ENCODE measurements at places on chromosomes 6 and 20.

- no peak for DNase-seq
Observed at GRCh38 chr6:101528801-101529200, 135.3 kb downstream of the GRIK2 start.

DNA sequence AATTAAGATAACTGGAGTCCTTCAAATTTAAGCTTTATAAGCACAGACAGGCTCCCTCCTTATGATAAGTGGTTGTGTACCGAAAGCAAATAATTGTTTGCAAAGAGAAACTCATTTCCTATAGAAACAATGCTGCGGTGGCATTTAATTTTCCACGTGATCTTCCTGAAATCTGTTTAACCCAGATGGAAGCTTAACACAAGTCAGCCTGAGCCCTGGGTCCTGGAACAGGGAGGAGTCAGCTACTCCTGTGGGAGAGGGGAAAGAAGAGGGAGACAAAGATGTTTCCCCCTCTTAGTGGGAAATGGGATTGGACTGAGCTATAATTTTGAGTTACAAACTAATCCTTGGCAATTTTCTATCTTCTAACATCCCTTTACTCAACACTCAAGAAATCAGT, 136.5 kb downstream of the ELOVL4 start:
- no peak for DNase-seq

GRCh38 chr6:147548921-147549475, 40.5 kb downstream of the SAMD5 start:
- DNase-seq: no peak

DNA sequence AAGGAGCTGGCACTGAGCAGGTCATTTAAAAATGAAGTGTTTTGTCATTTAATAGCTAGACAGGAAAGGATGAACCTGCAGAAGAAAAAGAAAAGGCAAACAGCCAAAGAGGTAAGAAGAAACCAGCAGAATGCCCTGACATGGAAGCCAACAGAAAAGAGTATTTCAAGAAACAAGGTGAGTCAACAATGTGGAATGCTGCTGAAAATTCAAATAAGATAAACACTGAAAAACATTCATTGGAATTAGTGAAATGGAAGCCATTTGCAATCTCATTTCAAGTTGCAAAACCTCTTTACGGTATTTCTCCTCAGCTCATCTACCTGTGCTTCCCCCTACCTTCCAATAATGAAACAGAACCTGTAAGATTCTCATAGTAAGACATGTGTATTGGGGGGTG, 59.6 kb downstream of the RWDD2A start:
- DNase-seq: no peak

GRCh38 chr20:15703171-15703911, 869.9 kb downstream of the KIF16B start:
- no peak for DNase-seq

- DNase-seq: no peak
Observed at GRCh38 chr6:3850451-3851203, 1.5 kb downstream of the FAM50B start.

DNA sequence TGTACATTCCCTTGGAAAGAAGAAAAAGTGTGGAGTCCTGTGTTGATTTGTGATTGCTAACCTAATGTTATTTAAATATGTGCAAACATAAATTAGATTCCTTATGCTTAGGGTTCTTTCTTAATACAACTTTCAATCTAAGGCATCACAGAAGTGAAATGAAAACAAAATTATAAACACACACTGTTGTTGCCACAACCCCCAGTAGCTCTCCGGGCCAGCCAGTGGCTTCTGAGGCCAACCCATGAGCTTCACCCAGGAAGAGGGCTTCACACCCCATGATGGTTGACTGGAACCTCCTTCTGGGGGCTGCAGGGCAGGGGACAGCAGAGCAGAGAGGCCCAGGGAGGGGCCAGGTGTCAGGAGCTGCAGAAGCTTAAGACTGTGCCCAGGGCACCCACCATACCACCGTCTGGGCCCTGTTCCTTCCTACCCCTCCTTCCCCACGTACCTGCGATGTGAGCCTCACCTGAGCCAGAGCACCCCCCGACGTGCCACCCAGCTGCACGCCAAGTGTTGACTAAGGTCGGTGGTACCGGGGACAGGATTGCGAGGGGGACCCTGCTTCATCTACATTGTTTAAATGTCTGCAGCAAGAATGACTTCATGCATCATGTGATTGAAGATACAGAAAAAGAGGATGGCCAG, 110.5 kb downstream of the FAM120B start:
- no peak for DNase-seq

DNA sequence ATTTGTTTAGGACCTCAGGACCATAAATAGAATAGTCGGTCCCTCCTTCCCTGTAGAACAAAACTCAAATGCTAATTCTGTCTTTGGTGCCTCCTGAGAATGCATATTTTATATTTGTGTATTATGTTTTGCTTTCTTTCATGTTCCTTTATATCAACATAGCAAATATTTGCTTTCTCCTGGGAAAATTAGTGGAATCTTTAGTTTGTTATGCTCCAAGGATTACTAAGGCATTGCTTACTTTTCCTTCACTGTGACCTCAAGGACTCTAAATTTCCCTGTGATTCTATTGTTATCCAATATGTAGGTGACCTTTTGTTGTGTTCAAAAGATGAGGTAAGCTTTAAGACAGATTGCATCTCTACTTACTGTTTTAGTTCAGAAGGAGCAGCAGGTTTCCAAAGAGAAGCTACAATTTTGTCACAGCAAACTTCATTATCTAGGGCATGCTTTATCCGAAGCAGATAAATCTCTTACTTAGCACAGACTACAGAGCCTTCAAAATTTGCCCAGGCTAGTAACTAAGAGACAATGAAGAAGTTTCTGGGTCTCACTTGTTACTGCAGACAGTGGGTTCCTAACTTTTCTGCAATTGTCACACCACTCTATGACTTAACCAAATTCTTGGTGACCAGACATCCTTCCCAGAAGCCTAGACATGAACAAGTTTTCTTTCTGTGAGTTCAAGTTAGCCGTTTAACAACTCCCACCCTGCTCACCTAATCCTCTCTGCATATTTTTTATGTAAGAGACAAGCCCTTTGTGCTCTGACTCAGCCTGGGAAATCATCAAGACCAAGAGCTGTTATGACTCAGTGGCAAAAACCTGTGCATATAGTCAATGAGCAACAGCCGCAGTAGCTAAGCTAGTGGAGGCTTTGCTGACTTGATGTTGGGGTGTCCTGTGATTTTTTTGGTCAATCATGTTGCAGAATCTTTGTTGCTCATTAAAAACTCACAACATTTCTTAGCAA, 378.8 kb downstream of the QKI start:
- DNase-seq: no peak

- DNase-seq: no peak
Observed at GRCh38 chr6:34795836-34796425, 4.0 kb downstream of the BLTP3A start.

GRCh38 chr6:32175711-32176475, at the start of gene AGPAT1:
Gene AGPAT1 (minus strand): TSS chr6:32176084. CDS start chr6:32171496, 4,588 bp downstream.
- peak; percentile 51 for DNase-seq

DNA sequence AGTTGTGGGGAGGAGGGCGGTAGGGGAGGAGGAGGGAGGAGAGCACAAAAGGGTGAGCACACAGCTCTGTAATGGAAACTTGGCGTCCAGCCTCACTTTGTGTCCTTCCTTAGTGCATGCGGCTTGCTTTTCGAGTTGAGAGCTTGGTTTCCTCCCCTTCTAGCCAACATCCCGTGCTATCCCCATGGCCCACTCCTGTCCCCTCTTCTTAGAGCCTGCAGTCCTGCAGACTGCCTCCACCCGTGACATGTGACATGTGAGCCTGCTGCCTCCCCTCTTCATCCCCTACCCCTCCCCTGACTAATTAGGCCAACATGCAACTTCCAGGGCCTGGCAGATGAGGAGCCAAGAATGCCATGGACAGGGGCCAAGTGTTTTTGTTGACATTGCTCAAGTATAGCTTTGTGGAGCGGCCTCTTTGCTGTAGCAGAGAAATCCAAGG, 63.2 kb downstream of the SLC24A3 start:
- no peak for DNase-seq

- no peak for DNase-seq
Observed at GRCh38 chr6:149108749-149109100, 208.8 kb upstream of the TAB2 start.

Data from esophagus squamous epithelium (tissue), 5 donors.